ENCODE measurements at places on chromosomes 4 and X.

DNA sequence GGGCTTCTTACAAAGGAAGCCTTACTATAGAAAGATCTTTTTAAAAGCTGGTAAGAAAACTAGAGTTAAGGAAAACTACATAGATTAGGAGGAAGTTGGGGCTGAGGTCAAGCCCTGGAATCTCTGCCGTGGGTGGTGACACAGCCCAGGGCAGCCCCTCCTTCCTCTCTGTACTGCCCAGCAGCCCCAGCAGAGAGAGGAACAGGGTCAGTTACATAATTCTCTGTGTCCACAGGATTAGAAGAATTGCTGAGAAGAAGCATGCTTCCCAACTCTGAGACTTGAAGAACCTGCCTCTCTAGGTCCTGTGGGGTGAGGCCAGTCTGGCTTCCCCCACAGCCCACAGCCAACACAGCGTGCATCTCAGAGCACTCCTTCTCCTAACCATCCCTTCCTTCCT, 9.2 kb upstream of the ABLIM2 start:
- DNase-seq = no peak

- no peak for DNase-seq
Observed at GRCh38 chrX:47143894-47144625, 442 bp downstream of the NDUFB11 start.

- DNase-seq = no peak
Observed at GRCh38 chr4:141772838-141773237, 136.5 kb downstream of the IL15 start.

DNA sequence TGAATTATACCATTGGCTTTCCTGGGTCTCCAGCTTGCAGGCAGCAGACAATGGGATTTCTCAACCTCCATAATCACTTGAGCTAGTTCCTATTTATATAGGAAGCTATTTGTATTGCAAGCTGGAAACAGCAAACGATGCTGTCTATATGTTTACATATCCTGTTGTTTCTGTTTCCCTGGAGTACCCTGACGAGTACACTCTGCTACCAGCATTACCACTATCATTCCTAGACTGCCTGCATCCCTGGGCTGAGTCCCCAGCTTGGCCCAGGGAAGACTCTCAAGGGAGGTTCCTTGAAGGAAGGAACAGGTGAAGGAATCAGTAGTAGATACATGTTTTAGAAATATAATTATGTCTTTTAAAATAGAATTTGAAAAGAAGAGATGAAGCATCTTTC, 81.4 kb downstream of the EVC2 start:
- DNase-seq = no peak

- no peak for DNase-seq
Observed at GRCh38 chr4:126541820-126542219, 1090.9 kb upstream of the INTU start.

DNA sequence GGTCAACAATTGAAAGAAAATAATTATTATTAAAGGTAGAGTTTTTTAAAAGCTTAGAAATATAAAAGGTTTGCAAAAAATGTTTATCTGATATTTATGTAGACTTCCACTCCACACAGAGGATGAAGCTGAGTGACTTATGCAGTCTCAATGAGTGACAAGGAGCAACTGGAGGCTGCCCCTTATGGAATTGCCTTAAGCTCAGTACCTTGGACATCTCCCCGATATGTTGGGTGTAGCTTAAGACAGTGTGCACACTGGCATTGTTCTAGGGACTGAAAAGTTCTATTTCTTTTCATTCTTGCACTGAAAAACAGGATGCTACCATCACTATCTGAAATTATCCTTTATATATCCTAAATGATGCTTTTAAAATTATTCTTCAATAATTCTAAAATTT, 292.1 kb downstream of the PRDM5 start:
- DNase-seq = no peak

DNA sequence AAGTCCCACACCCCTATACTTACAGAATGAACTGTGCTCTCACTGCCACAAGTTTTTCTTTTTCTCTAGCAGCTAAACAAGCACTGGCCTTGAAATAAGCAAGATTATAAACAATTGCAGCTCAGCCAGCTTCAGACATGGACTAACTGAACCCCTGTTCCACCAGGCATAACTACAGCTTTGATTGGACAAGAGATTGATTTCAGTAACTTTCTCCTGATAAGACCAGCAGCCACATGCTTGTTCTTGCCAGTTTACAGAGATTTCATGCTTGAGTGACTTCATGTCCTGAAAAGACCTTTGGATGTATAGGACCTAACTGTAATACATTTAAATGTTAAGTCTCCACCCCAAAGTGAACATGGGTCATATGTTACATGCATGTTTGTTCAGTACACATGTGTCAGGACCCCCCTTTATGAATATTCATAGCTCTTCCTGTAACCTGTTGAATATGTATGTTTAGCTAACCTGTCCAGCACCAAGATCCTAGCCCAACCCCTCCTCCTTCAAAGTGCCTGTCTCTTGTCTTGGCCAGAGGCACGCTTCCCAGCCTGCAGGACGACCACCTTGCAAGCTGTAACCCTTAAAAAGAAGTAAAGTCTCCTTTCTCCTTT, 27.9 kb downstream of the ZNF275 start:
- no peak for DNase-seq

DNA sequence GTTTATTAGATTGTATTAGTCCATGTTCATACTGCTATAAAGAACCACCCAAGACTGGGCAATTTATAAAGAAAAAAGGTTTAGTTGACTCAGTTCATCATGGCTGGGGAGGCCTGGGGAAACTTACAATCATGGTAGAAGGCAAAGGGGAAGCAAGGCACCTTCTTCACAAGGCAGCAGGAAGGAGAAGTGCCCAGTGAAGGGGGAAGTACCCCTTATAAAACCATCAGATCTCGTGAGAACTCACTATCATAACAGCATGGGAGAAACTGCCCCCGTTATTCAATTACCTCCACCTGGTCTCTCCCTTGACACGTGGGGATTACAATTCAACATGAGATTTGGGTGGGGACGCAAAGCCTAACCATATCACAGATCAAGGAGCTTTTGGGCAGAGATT, 8.1 kb upstream of the HSD17B13 start:
- no peak for DNase-seq

DNA sequence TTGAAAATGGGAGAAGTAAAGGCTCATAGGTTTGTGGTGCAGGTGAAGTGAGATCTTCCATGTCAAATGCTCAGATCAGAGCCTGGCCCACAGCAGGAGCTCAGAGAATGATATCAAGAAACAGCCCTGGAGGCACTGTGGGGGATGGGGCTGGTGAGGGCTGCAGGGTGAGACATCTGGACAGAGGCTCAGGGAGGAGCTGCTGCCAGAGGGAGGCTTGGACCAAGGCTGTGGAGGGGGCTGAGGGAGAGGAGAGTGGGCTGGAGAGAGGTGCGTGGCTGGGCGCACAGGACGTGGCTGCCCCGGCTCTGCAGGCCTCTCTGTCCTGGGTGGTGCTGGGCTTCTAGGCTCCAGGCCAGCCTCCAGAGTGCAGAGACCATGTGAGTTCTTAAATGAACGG, 5.6 kb downstream of the SORCS2 start:
- DNase-seq = no peak

GRCh38 chr4:6986072-6986780, 56.9 kb upstream of the TADA2B start:
- DNase-seq = no peak

DNA sequence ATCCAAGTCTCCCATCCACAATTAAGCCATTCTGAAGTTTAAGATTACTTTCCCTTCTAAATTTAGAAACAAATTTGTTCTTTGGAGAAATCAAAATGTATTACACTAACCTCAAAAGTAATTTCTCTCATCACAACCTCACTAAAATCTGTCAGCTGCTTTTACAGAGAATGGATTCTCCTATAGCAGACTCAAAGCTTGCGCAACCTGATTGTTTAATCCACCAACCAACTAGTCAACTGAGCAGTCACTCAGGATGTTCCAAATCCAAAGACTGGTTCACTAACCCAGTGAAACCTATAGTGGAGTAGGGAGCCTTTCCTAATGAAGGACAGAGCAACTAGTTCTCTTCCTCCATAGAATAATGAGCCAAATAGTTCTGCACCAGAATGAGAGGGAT, 44.3 kb downstream of the RCHY1 start:
- no peak for DNase-seq

- no peak for DNase-seq
Observed at GRCh38 chrX:148867596-148867995, 367.2 kb downstream of the AFF2 start.

GRCh38 chr4:120723986-120724385, 198.5 kb downstream of the PRDM5 start:
- DNase-seq = no peak

- DNase-seq = no peak
Observed at GRCh38 chr4:107791902-107792301, 32.8 kb upstream of the SGMS2 start.

GRCh38 chr4:11436673-11437072, 8.0 kb upstream of the HS3ST1 start:
- DNase-seq = no peak

GRCh38 chr4:78691971-78692821, 84.0 kb upstream of the BMP2K start:
- DNase-seq = no peak

GRCh38 chr4:156052116-156052515, 98.5 kb upstream of the CTSO start:
- no peak for DNase-seq

DNA sequence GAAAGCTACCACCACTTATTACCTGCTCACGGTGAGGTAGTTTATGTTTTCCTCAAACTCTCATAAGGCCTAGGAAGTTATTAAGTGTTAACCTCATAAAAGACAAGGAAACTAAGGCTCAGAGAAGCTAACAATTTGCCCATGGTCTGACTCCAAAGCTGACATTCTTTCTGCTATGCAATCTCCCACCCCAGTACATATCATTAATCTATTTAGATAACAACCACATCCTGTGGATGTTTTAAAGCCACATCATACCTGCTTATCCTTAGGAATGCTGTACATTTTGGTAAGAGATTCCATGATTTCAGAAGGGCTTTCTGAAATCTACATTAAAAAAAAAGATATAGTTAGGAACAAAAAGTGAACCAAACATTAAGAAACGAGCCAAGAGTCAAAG, 55.4 kb downstream of the HUWE1 start:
- DNase-seq = no peak

- DNase-seq = no peak
Observed at GRCh38 chrX:21528076-21528475, 130.1 kb downstream of the KLHL34 start.

GRCh38 chr4:132992686-132993085, 156.4 kb upstream of the PCDH10 start:
- no peak for DNase-seq

- no peak for DNase-seq
Observed at GRCh38 chrX:152149648-152150047, 11.3 kb upstream of the MAGEA10 start.

- no peak for DNase-seq
Observed at GRCh38 chrX:20670611-20671010, 403.9 kb upstream of the RPS6KA3 start.

DNA sequence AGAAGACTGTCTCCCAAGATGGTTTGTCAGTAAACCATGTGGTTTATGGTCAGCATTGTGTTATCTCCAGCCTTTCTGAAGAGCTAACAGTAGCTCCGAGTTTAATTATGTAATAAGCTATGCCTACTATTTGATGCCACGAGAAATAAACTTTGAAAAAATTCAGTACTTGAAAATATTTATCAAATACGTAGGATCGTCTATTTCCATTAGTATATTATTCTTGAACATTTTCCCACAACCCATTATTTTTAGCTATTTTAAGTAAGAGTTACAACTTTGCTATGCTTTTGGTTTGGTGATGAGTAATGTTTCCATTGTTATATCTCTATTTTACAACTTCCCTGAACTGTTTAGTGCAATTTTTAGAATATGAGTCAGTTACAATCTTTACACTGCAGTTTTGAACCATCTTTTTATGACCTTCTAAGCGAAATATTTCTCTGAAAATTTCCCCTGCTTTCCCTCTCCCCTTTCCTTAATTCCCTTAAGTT, 44.5 kb upstream of the TRIM2 start:
- DNase-seq = no peak

GRCh38 chr4:147693218-147693617, 9.3 kb upstream of the PRMT9 start:
- no peak for DNase-seq

DNA sequence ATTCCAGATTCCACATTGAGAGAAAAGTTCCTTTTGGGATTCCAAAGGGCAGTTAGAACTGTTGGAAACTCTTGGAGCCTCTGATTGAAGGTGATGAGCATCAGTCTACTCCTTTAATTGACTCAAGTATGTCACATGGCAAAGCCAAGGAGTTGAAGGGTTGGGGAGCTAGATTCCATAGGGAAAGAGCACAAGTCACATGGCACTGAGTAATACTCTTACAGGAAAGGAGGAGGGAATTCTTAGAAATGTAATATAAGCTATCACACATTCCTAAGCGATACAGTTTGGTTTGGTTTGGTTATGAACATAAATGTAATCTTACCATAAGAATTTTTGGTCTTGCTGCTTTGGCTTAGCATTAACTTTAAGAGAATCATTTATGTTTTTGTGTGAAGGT, 15.7 kb downstream of the SPCS3 start:
- no peak for DNase-seq

DNA sequence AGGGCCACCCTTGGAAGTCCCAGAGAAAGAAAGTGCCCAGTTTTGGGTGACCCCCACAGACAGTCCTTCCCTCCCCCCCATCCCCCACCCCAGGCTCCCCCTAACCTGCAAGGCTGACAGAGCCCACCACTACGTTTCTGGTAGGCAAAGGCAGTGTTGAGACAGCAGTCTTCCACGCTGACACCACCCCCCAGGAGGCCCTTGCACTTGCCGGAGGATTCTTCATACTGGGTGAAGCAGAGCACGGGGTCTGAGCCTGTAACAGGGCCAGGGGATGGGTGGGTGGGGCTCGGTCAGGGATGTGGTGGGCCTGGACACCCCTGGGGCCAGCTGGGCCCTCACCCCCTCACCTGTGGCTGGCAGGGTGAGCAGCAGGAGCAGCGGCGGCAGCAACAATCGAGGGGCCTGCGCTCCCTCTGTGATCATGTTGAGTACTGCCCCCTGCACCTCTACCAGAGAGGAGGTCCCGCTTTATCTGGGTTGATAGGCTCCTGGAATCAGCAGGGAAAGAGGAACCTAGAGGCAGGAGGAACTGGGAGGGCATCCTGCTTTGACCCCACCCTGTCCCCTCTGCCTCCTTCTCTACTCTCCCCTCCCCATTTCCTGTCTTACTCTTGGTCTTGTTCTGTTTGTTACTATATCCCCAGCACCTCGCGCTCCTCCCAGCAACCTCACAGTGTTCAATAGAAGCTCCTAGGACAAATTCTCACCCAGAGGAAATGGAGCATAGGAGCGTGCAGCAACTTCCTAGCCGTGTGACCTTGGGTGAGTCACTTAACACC, at the start of gene CFP:
Gene CFP (minus strand): TSS at position 512 of the 782 bp plus-strand sequence. CDS start 86 bp downstream, at position 426.
- DNase-seq = no peak
